NCI-H748 treated with DMSO at 0.1 percent for 48 hours (cell line): ENCODE measurements at places on chromosomes 1 and 21.

DNA sequence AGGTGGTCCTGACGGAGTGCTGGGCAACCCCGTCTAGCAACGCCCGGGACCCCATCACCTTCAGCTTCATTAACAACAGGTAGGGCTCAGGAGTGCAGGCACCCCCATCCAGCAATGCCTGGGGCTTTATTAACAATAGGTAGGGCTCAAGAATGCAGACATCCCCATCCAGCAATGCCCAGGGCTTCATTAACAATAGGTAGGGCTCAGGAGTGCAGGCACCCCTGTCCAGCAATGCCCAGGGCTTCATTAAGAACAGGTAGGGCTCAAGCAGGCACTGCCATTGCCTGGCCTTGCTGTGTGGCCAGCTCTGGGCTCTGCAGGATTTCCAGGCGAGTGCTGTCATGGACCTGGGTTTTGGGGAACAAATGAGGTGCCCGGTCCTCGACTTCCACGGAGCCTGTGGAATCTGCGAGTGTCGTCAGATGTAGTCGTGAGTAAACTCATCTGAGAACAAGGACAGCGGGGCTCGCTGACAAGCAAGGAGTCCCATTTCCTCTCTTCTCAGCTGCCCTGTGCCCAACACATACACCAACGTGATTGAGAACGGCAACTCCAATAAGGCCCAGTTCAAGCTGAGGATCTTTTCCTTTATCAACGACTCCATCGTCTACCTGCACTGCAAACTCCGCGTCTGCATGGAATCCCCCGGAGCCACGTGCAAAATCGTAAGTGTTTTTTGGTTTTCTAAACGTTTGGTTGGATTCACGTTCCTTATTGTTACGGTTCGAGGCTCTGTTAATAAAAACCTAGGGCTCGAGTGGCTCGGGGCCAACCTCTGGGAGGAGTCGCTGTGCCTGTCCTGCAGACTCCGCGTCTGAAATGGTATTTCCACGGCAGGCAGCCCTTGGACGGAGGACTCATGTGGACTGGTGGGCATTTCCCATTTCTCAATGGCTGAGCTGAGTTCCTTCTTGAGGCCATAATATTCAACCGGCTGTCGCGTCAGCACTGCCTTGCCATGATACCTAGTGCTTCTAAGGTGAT lies 56.3 kb downstream of the UMODL1 start:
- no peak for DNase-seq

- DNase-seq, result no peak
These were observed 35.5 kb upstream of the SLC19A1 start for GRCh38 chr21:45577801-45578175.

GRCh38 chr21:36155603-36156338 lies 853 bp upstream of the DOP1B start:
- DNase-seq, result no peak

- DNase-seq, result no peak
These were observed 62.6 kb upstream of the CD1D start for GRCh38 chr1:158117854-158118704.

DNA sequence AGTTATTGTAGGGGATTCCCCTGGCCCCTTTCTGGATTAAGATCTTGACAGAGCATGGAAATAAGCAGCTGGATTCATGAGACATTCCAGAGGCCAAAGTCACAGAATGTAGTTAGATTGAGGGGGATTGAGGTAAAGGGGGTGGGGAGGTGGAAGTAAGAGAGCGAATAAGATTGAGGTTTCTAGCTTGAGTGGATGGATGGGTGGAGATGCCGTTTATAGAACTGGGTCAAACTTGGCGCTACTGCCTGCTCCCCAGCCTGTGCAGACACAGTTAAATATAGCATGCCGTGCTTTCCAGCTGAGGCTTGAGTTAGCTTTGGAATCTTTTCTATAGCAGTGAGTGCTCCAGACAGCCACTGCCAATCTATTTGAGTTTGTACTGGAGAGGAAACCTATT lies 85.7 kb downstream of the DYRK1A start:
- no peak for DNase-seq

DNA sequence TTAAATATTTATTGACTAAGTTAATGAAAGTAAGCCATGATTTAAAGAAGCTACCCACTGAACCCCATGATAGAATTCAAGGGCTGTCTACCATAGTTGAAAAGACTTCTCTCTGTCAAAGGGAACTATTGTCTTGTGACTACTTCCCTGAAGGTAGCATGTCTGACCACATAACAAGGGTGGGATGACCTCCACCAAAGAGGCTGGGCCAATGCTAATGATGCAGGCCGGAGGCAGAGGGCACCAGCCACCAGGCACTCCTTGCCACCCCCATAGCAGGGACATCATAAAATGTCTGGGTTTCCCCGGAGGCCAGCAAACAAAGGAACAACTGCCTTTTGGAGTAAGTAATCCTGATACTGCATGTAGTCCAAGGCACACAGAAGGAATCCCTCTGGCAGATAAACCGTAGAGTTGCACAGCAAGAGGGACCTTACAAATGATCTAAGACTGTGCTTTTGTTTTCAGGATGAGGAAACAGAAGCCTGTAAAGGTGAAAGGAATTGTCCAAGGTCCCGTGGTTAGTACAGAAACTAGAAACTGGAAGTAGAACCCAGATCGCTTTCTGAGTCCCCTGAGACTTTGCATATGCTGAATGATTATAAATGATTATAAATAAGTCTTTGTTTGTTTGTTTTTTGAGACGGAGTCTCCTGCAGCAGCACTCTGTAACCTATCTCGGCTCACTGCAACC lies 33.5 kb upstream of the ITPKB start:
- no peak for DNase-seq

GRCh38 chr1:84060781-84061180 lies 61.8 kb upstream of the TTLL7 start:
- peak; percentile 33 for DNase-seq

GRCh38 chr1:185439727-185440415 lies 122.8 kb upstream of the IVNS1ABP start:
- DNase-seq, result no peak

- peak; percentile 22 for DNase-seq
These were observed at the start of gene RHBG for GRCh38 chr1:156368889-156369684. Gene RHBG (plus strand): TSS chr1:156369211. CDS start chr1:156369250, 39 bp downstream.

DNA sequence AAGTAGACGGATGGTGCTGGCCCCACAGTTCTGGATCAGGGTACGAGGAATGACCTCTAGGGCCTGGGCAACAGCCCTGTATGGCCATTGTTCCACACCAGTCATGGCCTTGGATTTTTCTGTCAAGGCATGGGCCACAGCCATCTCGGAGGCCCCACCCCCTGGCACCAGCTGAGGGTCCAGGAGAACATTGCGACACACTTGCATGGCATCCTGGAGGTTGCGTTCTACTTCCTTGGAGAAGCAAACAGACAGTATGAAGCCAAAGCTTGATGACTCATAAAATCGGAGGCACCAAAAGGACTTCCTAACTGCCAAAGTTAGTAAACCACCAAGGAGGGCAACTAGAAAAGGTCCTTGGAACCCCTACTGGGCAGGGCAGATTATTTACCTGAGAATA lies 11.9 kb upstream of the VHLL start:
- no peak for DNase-seq

DNA sequence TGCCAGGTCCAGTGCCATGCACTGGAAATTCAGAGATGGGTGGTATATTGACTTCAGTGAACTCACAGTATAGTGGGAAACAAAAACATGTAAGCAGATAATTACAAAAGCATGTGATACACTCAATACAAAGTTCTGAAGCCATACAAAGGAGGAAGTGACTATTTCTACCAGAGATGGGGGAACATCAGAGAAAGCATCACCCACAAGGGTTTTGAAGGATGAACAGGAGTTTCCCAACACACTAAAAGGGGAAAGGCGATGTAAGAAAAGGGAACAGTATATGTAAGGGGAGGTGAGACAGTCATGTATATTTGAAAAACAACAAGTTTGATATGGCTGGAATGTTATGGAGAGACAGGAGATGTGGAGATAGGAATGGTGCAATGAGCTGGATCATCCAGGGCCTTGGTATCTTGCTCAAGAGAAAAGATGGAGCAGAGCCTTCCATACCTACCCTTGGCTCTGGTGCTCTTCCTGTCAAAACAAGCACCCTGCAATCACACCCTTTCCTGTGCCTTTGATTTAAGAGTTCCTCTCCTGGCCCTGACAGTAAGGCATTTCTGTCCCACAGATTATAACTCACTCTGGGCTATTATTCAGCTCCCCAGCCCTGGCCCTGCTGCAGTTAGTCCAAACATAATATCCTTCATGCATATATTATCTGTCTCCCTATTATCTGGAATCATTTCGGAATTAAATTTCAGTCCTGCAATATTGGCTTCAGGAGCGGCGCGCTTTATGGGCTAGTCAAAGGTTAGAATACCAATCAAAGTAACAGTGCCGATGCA lies 60.5 kb downstream of the DMAP1 start:
- DNase-seq, result no peak

DNA sequence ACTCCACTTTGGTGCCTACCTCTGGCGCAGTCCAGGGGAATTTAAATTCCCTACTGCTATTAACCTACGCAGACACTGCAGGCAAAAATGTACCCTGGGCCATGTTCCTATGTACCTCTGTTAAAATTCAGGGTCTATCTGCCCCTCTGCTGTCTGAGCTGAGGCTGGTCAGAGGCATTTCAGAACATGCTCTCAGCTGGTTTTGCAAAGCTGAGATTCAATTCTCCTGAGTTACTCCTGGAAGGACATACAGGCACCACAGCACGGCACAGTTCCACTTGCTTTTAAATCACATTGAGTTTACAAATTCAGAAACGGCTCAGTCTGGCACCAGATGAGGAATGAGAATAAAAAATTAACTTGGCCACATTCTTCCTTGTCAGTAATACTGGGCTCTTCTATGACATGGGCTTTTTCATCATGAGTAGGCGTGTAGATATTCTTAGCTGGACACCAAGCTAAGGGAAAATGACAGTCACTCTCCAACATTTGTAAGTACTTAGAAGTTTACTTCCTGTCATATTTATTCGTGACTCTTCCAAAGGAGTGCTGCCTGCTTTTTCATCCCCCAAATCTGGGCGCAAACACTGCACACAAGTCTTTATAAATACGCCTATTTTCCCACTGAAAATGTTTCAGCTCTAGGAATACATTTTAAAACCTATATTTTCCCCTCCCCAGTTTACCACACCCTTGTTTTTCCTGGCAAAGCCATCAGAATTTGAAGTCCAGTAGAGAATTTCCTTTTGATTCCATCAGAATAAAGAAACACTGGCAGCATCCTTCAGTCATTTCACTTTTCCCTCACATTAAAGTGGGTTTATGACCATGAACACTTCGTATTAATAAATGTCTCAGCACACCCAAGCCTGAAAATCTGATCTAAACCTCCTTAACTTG lies 1.9 kb downstream of the C1orf198 start:
- DNase-seq, result no peak
